Activated T-cell treated with anti-CD3 and anti-CD28 coated beads for 24 hours (primary cell): ENCODE measurements at places on chromosomes 5 and 9.

GRCh38 chr9:86535406-86535915 lies 181.3 kb upstream of the TUT7 start:
- no peak for DNase-seq

GRCh38 chr5:176387384-176387925 lies 943 bp downstream of the NOP16 start:
- no peak for DNase-seq

DNA sequence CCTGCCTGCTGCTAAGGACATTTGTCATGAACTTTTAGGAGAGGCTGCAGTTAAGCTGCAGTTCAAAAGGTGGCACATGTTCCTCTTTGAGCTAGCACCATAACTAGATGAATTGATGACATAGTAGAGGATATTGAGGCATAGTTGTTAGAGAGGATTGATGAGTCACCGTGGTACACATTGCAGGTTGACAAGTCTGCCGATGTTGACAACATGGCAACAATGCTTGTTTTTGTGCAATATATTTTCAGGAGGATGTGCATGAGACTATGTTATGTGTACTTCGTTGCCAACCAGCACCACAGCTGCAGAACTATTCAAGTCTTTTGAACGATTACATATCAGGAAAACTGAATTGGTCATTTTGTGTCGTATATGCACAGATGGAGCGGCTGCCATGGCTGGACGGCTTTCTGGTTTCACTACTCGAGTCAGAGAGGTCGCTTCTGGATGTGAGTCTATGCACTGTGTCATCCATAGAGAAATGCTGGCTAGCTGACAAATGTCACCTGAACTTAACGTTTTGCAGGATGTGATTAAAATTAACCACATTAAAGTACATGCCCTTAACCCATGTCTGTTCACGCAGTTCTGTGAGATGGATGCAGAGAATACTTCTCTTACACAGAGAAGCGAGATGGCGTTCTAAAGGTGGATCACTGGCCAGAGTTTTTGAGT lies 24.2 kb downstream of the ANP32B start:
- DNase-seq = no peak

- DNase-seq = no peak
Measured at GRCh38 chr9:135692410-135692809, 6.9 kb downstream of the SOHLH1 start.

GRCh38 chr9:120893611-120894307 lies 16.8 kb upstream of the PHF19 start:
- DNase-seq = no peak

DNA sequence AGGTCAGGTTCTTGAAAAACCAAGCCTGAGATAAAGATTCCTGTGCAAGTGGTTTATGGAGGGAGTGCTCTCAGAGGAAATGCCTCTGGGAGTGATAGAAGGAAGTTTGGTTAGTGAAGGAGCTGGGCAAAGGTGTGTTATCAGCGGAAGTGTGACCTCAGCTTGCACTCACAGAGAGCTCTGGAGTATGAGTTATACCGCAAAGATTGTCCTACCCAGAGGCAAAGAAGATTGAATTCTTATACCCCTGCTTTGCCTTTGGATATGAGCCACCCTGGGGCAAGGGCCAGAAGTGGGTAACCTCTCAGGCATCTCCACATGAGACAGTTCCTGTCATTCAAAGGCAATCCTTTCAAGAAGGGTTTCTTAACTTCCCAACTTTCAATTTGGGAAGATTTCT lies 145.6 kb downstream of the MUSK start:
- no peak for DNase-seq
